ENCODE measurements at places on chromosomes 16 and 17. TPM values are rescaled to one million over a fixed set of nuclear protein-coding genes. Genes with fewer than 3 reads are reported as not detected.

Gene NIP7
- polyA plus RNA-seq, result 38.9 TPM

Gene PIPOX
- 8.8 TPM for polyA plus RNA-seq

DNA sequence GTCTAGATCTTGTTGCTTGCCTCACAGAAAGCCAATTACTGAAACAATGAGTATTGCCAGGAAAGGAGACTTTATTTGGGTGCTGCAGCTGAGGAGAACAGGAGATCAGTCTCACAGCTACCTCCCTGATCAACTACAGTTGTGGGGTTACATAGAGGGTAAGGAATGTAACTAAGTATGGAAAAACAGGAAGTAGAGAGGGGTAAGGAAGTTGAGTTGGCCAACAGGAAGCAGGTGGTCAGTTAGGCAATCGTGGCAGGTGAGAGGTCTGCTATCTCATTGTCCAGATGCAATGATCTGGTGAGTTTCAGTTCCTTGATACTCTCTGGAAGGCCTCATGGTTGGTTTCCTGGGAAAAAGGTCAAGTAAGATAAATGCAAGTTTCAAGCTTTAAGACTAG lies 333.1 kb upstream of the GOT2 start:
- DNase-seq, result no peak

DNA sequence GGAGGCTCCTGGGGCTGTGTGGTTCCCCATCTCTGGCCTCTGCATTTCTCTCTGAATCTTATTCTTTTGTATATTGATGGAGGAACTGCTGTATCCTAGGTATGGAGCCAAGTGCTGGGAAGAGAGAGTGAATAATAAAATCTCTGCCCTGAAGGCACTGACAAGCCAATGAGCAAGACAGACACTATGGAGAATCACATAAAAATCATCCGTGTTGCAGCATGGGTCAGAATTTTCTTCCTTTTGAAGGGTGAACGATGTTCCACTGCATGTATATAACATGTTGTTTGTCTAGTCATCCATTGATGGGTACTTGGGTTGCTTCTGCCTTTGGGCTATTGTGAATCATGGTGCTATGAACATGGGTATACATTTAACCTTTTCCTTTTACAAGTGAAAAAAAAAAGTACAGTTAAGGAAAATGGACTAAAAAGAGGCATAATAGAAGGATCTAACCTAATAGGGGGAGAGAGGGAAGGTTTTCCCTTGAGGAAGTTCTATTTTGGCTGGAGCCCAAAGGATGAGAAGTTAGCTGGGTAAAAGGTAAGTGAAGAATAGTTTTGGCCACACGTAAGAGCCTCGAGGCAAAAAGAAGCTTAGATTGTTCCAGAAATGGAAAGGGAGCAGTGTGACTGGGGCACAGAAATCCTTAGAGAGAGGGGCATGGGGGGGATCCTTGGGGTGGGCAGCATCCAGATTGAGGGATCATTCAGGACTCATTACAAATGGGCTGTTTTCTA lies 32.3 kb upstream of the GNA13 start:
- DNase-seq, result no peak

- DNase-seq, result no peak
Observed at GRCh38 chr17:38427160-38427949, 909 bp upstream of the ARHGAP23 start.

Measured in left kidney (tissue), 8 donors.